ENCODE measurements at places on chromosomes 7 and 10.

- DNase-seq: no peak
These were observed 330.0 kb upstream of the PRKCQ start for GRCh38 chr10:6909905-6910560.

- no peak for DNase-seq
These were observed 666 bp downstream of the TMEM139 start for GRCh38 chr7:143285470-143285778.

DNA sequence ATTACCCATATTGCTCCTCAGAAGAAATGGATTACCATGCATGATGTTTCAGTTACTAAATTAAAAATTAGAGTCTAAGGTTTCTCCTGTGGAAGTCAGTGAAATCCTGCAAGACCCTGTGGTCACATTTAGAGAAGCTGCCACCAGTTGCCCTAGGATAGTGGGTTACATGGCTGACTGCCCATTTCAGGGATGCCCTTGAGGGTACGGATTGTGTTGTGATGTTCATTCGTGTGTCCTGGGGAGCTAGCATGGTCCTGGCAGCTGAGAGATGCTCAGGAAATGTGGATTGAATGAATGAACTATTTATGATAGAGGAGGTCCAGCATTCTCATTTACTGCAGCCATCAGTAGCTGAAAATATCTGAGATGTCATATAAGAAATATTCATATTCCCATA lies 55.1 kb downstream of the TMEM178B start:
- no peak for DNase-seq

DNA sequence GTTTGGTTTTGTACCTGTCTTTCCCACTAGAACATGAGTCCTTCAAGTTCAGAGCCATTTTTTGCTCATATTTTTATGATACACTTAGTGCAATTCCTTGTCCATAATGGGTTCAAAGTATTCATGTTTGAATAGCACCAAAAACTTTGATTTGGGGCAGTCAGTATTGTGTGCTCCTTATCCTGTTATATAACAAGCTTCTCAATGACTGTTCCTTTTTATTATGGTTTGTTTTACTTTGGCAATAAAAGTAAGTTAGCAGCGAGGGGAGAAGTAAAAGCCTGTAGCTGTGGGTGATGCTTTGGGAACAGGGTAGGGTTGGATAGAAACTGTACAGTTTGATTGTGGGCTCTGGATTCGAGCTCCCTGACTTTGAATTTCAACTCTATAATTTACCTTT lies 174.4 kb upstream of the PCLO start:
- no peak for DNase-seq

GRCh38 chr7:100568896-100569844 lies 4.5 kb downstream of the SAP25 start:
- no peak for DNase-seq

DNA sequence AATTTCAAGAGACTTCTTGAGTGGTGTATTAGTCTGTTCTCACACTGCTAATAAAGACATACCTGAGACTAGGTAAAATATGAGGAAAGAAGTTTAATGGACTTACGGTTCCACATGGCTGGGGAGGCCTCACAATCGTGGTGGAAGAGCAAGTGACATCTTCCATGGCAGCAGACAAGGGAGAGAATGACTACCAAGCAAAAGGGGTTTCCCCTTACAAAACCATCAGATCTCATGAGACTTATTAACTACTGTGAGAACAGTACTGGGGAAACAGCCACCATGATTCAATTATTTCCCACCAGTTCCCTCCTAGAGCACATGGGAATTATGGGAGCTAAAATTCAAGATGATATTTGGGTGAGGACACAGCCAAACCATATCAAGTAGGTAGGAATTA lies 150.5 kb downstream of the PCDH15 start:
- no peak for DNase-seq

- no peak for DNase-seq
These were observed 149.5 kb upstream of the MINDY3 start for GRCh38 chr10:16009785-16010184.

DNA sequence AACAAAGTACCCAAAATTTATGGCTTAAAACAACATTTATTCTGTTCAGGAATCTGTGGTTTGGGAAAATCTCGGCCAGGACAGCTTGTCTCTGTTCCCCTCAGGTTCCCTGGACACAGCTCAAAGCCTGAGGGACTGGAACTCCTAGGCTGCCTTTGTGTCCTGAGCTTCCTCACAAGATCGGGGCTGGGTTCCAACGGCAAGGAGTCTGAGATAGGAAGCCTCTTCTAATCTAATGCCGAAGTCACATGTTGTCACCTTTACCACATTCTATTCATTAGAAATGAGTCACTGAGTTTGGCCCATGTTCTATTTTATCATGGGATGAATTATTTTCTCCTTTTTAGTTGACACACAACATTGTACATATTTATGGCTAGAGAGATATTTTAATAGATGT lies 80.5 kb downstream of the ANKRD26 start:
- DNase-seq: no peak

GRCh38 chr10:75049316-75050148 lies 61.9 kb upstream of the SAMD8 start:
- DNase-seq: no peak

DNA sequence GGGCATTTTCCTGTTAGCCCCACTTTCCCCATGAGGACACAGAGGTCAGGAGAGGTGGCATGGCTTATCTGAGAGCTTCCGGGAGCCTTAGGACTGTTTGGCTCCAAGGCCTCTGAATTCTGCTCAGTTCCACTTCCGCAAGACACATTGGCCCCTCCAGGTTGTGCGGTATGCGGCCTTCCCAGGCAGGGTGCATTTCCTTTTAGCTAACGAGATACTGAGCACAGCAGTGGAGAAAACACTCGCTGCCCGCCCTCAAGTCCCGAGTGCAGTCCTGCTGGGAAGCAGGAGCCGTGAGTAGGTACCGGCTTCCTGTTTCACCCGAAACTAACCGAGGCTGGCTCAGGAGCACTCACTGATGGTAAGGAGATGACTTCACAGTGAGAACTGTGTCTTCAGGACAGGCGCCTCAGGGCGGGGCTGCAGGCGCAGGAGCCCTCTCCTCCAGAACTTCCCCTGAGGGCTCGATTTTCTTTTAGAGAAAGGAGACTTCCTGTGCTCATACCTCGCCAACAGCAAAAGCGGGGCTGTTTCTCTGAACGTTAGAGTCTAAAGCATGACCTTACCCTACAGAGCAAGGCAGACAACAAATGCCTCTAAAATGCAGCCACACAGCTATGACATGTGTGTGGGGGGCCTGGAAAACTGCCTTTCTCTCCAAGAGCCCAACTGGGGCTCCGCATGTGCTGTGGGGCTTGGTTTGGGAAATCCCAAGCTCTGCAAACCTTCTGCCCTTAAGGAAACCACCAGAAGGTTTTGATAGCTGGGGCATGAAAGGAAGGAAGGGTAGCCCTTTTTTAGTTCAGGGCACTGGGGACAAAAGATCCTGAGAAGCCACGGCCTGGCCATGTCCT lies 25.9 kb downstream of the RGS10 start:
- no peak for DNase-seq

DNA sequence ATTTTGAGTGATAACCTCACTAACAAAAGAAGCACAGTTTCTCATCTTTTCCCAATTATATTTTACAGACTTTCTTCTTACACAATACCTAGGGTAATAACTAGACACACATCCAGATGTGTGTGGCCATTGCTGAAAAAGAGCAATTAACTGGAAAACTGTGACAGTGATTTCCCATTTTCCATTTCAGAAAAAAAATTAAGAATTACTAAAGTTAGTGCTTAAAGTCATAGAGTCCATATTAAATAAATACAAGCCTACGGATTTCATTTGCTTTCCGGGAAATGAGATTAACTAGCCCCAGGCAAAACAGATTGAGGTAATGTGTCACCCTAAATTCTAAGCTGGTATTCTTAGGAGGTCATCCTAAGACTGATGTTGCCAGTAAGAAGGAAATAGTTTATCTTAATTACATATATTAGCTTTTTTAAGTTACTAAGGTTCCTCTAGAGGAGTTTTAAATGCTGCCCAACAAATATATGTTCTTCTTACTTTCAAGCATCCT lies 10.2 kb upstream of the MACC1 start:
- no peak for DNase-seq

- no peak for DNase-seq
These were observed 221.6 kb upstream of the MKLN1 start for GRCh38 chr7:131105799-131106680.

DNA sequence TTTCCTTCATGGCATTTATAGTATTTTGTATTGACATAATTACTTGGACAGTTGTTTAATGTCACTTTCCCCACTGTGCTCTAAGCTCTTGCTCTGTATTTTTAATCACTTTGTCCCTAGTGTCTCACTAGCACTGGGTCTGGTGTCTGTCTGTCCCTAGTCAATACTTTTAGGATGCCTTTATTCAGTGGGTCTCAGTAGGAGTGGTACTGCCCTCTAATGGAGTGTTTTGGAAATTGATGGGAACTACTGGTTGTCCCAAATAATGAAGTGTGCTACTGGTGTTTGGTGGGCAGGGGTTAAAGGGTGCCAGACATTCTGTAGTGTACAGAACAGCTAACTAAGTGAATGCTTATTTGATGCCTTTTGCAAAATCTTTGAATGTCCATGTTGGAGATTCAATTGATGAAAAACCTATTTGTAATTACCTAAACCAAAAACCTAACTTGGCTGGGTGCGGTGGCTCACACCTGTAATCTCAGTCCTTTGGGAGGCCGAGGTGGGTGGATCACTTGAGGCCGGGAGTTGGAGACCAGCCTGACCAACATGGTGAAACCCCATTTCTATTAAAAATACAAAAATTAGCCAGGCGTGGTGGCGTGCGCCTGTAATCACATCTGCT lies 33.3 kb downstream of the CDK14 start:
- peak; percentile 36 for DNase-seq

DNA sequence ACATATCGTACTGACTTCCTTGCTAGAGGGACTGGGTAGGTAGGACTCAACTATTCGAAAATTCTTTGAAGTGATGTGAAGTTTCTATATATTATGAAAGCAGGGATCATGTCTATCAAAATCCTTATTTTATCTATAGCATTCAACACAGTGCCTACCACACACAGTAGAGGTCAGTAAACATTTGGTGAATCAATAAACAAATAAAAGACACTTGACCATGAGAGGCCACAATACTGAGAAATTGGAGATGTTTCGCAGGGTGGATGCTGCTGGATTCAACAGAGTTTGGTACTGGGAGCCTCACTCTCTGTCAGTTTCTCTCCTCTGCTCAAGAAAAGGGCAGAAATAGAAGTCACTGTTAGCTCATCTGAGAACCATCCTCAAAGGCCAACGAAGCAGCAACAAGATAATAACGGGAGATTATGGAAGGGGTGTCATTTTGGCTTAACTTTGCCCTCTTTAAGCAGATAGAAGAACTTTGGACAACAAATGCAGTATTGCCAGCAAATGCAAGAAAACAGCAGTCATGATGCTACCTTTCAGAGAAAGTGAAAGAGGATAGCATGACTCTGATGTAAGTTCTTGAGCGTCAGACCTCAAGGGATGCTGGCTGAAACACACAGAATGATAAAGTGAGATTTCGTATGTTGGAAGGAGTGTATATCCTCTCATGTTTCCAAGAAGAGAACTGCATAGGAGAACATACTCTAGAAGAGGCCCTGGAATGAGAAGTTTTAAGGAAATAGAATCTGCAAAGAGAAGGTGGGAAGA lies 107.6 kb downstream of the SEMA3E start:
- DNase-seq: no peak

GRCh38 chr7:107684947-107685463 lies 24.4 kb downstream of the SLC26A4 start:
- no peak for DNase-seq

GRCh38 chr7:43332193-43332796 lies 219.8 kb downstream of the HECW1 start:
- DNase-seq: no peak

DNA sequence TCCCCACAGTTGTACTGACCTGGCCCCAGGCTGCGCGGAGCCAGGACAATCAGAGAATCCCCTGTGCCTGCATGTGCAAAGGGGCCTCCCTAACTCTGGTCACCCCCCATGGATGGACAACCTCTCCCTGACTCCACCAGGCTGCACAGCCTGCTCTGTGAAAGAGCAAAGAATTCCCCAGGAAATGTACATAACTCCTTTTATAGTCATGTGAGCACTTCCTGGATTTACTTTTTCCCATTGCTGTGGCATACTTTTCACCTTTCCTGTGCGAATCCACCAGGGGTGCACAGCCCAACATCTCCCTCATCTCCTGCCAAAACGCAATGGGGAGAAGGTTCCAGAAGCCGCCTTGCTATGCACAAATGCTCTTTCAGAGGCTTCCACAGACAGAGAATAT lies 27.9 kb downstream of the FGFR2 start:
- DNase-seq: no peak

GRCh38 chr10:59829024-59829423 lies 75.8 kb upstream of the MRLN start:
- DNase-seq: no peak

DNA sequence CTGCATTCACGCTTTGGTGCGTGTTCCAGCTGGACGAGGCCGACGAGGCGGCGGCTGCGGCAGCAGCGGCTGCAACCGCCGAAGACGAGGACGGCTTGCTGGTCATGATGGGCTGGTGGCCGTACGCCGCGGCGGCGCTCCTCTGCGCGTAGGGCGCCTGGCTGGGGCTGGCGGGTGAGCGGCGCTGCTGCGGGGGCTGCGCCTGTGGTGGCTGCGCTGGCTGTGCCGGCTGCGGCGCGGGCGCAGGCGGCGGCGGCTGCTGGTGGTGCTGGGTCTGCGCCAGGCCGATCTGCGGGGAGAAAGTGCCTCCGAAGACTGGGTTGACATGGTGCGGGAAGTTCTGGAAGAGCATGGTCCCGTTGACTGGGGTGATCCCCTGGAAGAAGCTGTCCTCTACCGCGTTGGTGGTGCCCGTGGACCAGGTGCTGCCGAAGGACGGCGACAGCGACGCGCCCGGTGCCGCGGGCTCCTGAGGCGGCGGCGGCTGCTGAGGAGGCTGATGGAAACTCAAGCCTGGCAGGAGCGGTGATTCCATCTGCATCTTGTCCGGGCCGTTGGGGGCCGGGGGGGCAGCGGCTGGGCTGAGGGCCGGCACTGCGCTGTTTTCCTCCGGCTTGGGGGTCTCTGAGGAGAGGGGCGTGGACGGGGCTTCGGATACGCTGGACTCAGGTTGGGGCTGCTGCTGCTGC lies 51.1 kb downstream of the CPEB3 start:
- no peak for DNase-seq

DNA sequence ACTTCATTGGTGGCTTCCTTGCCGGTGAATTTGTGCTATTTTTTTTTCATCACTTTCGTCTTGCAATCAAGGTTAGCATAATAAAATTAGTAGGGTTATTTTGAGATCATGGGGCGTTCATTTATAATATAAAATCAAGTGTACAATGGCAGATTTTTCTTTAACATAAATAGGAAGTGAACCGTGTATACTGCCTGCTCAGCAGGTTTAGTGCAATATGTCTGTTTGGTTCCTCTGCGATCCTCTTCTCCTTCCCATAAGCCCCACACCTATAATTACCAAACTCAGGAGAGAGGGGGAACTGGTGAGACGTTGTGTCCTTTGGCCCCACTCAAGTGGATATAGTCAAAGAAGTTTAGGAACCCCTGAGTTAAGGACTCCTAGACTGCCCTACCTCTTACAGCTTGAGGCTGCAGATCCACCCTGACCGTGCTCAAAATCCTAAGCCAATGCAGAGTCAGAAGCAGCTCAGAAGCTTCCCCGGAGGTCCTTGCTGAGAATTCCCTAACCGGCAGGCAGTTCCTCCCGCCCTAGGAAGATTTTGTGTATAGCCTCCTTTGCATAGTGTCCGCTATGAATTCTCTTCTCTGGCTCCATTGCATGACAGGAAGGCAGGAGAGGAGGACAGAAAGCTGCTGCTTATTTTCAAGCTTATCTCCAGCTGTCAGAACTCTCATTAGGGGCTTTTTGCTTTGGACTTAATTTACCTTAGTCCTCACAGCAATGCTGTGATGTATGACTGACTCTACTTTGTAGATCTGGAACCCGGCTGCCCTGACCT lies 41.5 kb downstream of the PYROXD2 start:
- no peak for DNase-seq
